ENCODE measurements at places on chromosomes 4 and X.

GRCh38 chr4:152988721-152989553 lies 52.8 kb downstream of the FHDC1 start:
- DNase-seq = no peak

DNA sequence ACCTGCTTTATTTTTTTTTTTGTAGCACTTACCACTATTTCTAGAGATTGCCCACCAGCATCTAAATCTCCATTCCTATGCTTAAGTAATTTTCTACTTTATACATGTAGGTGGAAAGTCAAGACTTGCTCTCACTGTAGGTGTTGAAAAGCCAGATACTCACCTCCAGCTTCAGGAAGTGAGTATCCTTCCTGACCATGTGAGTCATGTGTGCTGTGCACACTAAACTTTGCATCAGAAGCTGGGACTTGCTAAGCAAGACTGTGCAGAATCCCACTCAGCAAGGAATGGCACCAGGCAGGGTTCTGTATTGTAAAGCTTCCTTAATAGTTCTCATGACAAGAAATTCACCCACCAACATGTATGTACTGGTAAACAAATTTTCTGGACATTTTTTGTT lies 151.8 kb downstream of the POU4F2 start:
- DNase-seq = no peak

DNA sequence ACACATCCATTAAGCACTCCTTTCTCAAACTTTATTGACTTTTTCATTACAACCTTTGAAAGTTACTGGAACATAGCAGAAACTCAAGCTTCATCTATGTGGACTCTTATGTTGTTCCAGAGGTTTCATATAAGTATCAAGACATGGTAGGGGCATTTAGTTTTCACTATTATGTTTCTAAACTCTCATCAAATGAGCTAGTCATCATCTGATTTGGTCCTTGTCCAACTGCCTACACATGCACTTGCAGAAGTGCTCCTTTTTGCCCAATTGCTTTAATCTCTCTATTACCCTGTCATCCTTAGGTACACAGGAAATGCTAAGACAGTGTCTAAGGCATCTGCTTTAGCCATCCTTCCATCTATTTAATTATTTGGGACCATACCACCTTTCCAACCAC lies 42.2 kb upstream of the EPGN start:
- DNase-seq = no peak

GRCh38 chrX:49272421-49272820 lies 2.8 kb downstream of the PPP1R3F start:
- no peak for DNase-seq

GRCh38 chr4:4714331-4714730 lies 145.1 kb upstream of the MSX1 start:
- DNase-seq = no peak

DNA sequence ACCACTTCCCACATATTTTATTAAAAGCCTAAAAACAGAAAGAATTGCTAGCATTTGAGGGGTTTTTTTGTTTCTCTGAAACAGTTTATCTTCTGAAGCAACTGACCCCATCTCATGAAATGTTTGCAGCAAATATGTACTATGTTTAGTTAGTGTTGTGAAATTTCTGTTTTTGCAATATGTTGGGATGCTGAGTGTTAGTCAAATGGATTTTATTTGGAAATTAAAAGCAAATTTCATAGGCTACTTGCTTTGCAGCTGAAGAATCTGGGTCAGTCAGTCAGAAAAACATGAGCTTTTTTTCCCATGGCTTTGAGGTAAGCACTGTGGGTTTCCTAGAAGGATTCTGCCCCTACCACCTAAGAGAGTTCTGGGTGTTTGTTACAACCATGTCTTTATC lies 184.9 kb upstream of the DKK2 start:
- no peak for DNase-seq

GRCh38 chr4:4614925-4615678 lies 73.3 kb upstream of the STX18 start:
- DNase-seq = no peak

DNA sequence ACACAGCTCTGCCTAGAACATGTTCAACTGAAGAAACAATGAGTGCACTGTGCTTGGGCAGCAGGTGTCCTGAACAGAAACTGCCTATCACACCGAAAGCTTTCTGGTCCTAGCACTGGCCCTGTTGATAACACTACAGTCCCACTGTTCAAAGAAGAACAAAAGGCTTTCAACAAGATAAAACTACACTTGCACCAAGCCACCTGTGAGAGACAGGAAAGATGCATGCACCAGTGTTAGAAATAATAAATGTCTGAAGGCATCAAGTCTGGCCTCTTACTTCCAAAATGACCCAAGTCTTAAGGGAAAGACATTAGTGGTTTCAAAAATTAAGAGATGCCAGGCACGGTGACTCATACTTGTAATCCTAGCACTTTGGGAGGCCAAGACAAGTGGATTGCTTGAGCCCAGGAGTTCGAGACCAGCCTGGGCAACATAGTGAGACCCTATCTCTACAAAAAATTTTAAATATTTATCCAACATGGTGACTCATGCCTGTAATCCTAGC lies 68.7 kb downstream of the APBB2 start:
- DNase-seq = no peak

GRCh38 chr4:144614850-144615585 lies 30.9 kb upstream of the HHIP start:
- no peak for DNase-seq

Data from NCI-H1930 (cell line).